Spleen (tissue), 13 donors: ENCODE measurements at places on chromosomes 2 and 18. TPM values are rescaled to one million over a fixed set of nuclear protein-coding genes. Genes with fewer than 3 reads are reported as not detected.

The SPHKAP gene
- 0.83 TPM for total RNA-seq

The POMC gene
- total RNA-seq: 3.9 TPM

The CLEC4F gene
- 2.3 TPM for total RNA-seq

- DNase-seq: no peak
- no peak overlapping the region for H3K4me3 ChIP-seq
- no peaks in the 10 kb centered on the region for H3K27me3 ChIP-seq
- no peaks in the 10 kb centered on the region for H3K36me3 ChIP-seq
- no peak overlapping the region for H3K27ac ChIP-seq
Observed at GRCh38 chr2:150371044-150371818, 116.2 kb downstream of the RND3 start.

- H3K4me3 ChIP-seq: no peak overlapping the region
- no peaks in the 10 kb centered on the region for H3K36me3 ChIP-seq
- H3K27me3 ChIP-seq: no peaks in the 10 kb centered on the region
- H3K4me1 ChIP-seq: no peaks in the 10 kb centered on the region
Observed at GRCh38 chr2:6077585-6077984, 385.4 kb downstream of the SOX11 start.
